Smooth muscle cell of trachea (primary cell): ENCODE measurements at places on chromosomes 1 and 21. TPM values are rescaled to one million over a fixed set of nuclear protein-coding genes. Genes with fewer than 3 reads are reported as not detected.

Gene CFHR3
- not detected in 2 replicates for total RNA-seq

Gene ESPN
- total RNA-seq, result under 0.01 and 0.44 TPM in 2 replicates

Gene MATN1
- total RNA-seq, result 0.33 TPM in 1 of 2 replicates, not detected in the other

Gene SLC6A9
- total RNA-seq, result 1.6 and 7.4 TPM in 2 replicates

Gene PGLYRP4
- total RNA-seq, result not detected in 2 replicates

Gene CZIB
- total RNA-seq, result 55.7 and 74.3 TPM in 2 replicates

Gene CAPN9
- 0.15 TPM in 1 of 2 replicates, not detected in the other for total RNA-seq

Gene F3
- total RNA-seq, result 3.8 and 28.9 TPM in 2 replicates

Gene LIPI
- not detected in 2 replicates for total RNA-seq

Gene TCHHL1
- not detected in 2 replicates for total RNA-seq

Gene ATXN7L2
- 1.7 and 3.3 TPM in 2 replicates for total RNA-seq

Gene RAB3B
- 29.5 and 33.7 TPM in 2 replicates for total RNA-seq

Gene FCER1G
- total RNA-seq, result 0.58 TPM in 1 of 2 replicates, not detected in the other

Gene CDCA8
- 1.5 and 16.4 TPM in 2 replicates for total RNA-seq

Gene DUSP10
- total RNA-seq, result 22.7 and 85.5 TPM in 2 replicates

Gene OPTC
- total RNA-seq, result not detected in 2 replicates

Gene CDC42
- total RNA-seq, result 372 and 518 TPM in 2 replicates

Gene TAS1R1
- under 0.01 TPM in 1 of 2 replicates, not detected in the other for total RNA-seq

Gene NPR1
- total RNA-seq, result 0.58 and 2.6 TPM in 2 replicates

Gene HES5
- total RNA-seq, result not detected in 2 replicates

Gene OR10Z1
- not detected in 2 replicates for total RNA-seq

Gene FMO4
- total RNA-seq, result 1.2 and 6.7 TPM in 2 replicates

Gene TGFB2
- 4.9 and 9.9 TPM in 2 replicates for total RNA-seq

Gene CACYBP
- 253 and 369 TPM in 2 replicates for total RNA-seq
